ENCODE measurements at places on chromosomes 7 and 10. TPM values are rescaled to one million over a fixed set of nuclear protein-coding genes. Genes with fewer than 3 reads are reported as not detected.

DNA sequence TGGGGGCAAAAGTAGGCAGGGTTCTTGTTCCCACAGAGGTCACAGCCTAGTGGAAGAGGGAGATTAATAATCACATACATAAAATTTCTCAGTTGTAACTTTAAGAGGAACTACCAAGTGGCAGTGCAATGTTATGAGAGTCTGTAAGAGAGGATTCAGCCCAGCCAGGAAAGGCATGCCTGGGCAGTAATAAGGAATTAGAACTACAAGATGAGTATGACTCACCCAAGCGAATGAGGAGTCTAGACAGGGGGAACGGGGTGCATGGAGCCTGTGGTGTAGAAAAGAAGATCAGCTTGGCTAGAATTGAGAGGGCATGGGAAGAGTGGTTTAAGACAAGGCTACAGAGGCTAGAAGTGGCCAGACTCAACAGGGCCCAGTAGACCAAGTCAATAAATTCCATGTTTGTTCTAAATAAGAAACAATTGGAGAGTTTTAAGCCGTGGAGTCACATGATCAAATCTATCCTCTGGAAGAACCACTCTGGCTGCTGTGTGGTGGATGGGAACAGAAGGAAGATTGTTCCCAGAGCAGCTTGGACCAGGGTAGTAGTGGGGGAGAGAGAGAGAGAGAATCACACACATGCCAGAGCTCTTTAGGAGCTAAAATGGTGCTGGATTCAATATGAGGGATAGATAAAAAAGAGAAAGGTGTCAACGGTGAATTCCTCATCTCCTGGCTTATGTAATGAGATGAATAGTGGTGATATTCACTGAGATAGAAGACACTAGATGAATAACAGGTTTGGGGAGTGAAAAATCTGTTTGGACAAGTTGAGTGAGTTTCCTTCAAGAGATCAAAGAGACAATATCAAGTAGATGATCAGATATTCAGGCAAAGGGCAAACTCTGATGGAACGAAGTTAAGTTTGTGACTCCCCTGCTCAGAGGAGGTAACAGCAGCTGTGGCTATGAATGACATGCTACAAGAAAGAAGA lies 265.1 kb downstream of the FGFR2 start:
- no peak overlapping the region for H3K4me3 ChIP-seq
- peaks cover 5% of the 10 kb centered on the region for H3K4me1 ChIP-seq
- no peaks in the 10 kb centered on the region for H3K27me3 ChIP-seq
- no peak overlapping the region for H3K27ac ChIP-seq
- no peaks in the 10 kb centered on the region for H3K36me3 ChIP-seq

GPR22 gene
- not detected for total RNA-seq

FAM25C gene
- not detected for total RNA-seq

DNA sequence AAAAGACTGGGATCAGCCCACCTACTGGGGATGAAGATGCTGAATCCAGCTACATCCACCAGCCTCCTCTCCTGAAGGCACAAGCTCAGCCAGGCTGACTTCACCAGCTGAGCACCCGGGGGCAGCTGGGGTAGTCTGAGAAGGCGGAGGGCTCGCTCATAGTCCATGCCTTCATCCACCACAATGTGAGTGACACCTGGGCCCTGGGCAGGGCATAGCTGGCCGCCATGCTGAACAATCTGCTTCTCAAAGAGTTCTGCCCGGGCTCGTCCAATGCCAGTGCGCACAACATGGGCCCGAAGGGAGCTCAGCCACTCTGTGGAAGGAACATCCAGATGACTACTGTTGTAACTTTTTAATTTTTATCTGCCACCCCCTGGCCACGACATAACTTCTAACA lies 2.2 kb downstream of the POLL start:
- no peak overlapping the region for H3K27ac ChIP-seq
- H3K4me1 ChIP-seq: peaks cover 4% of the 10 kb centered on the region
- H3K27me3 ChIP-seq: no peaks in the 10 kb centered on the region
- H3K36me3 ChIP-seq: peaks cover 17% of the 10 kb centered on the region

- H3K36me3 ChIP-seq: no peaks in the 10 kb centered on the region
- no peak overlapping the region for H3K27ac ChIP-seq
- no peaks in the 10 kb centered on the region for H3K27me3 ChIP-seq
- no peaks in the 10 kb centered on the region for H3K4me1 ChIP-seq
- DNase-seq: no peak
Observed at GRCh38 chr10:80437227-80437626, 16.9 kb upstream of the TSPAN14 start.

DNA sequence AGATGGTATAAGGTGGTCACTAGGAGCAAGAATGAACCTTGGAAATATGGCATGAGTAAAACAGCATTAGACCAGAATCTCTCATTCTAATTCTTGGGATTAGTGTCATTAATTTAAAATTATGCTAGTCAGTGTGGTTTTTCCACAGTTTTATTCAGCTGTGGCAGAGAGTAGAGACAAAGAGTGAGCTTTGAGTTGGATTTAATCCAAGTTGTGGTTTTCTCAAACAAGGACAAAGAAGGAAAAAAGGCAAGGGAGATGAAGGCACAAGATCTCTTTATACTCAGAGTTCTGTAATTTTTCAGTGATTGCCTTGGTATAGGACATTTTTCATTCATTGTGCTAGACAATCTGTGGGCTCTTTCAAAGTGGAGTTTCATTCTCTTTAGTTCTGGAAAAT lies 28.2 kb upstream of the AKAP9 start:
- no peaks in the 10 kb centered on the region for H3K27me3 ChIP-seq
- no peak for DNase-seq
- no peak overlapping the region for H3K27ac ChIP-seq

DNA sequence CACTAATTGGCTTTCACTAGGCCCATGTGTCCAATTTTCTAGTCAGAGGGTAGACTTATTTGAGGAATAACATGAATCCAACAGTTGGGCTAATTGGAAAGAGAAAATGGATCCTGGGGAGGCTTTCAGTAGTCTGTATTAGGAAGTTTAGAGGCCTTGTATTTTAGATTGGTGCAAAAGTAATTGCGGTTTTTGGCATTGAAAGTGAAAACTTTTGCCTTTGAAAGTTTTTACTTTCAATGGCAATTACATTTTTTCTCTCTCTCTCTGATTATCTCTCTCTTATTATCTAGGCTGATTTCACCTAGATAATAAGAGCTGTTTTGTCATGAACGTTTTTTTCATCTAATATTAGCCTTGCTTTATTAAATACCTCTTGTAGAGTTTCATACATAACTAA lies 981.7 kb downstream of the REEP3 start:
- no peaks in the 10 kb centered on the region for H3K27me3 ChIP-seq
- DNase-seq: no peak
- H3K4me1 ChIP-seq: no peaks in the 10 kb centered on the region
- H3K27ac ChIP-seq: no peak overlapping the region

OR6V1 gene
- not detected for total RNA-seq

GRCh38 chr10:84545651-84546050 lies 217.3 kb downstream of the CCSER2 start:
- no peak for DNase-seq
- H3K27me3 ChIP-seq: no peaks in the 10 kb centered on the region
- H3K27ac ChIP-seq: no peak overlapping the region

DNA sequence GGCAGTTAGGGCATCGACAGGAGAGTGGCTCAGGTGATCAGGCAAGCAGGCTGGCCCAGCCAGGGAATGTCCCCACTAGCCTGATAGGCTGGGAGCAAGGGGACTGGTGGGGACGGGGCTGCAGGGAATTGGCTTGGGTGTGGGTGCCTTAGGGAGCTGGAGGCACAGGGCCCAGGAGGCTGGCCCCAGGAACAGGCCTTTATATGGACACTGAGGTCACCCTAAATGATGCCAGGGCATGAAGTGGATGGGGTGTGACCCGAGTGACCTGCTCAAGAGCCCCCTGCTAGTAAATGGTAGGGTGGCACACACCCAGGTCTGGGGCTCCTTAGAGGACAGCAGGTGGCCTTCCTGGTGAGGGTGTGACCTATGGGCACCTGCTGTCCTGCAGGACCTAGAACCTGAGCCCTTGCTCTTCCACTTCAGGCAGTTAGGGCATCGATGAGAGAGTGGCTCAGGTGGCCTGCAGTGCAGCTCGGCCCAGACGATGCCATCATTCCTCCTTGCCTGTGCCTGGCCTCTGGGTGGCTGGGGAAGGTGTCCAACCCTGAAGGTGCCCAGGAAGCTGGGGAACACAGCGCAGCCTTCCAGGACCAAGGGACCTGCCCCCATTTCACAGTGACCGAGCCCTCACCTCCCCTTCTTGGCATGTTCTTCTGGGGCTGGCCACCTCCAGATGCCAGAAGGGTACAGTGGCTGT lies 51.7 kb upstream of the LEP start:
- H3K4me1 ChIP-seq: no peaks in the 10 kb centered on the region
- no peaks in the 10 kb centered on the region for H3K27me3 ChIP-seq
- H3K4me3 ChIP-seq: no peak overlapping the region
- no peak overlapping the region for H3K27ac ChIP-seq
- H3K36me3 ChIP-seq: no peaks in the 10 kb centered on the region
- DNase-seq: no peak

- no peak for DNase-seq
- no peaks in the 10 kb centered on the region for H3K36me3 ChIP-seq
- H3K4me1 ChIP-seq: no peaks in the 10 kb centered on the region
- H3K4me3 ChIP-seq: no peak overlapping the region
- H3K27me3 ChIP-seq: no peaks in the 10 kb centered on the region
Observed at GRCh38 chr7:54712820-54713219, 46.2 kb downstream of the SEC61G start.

DNA sequence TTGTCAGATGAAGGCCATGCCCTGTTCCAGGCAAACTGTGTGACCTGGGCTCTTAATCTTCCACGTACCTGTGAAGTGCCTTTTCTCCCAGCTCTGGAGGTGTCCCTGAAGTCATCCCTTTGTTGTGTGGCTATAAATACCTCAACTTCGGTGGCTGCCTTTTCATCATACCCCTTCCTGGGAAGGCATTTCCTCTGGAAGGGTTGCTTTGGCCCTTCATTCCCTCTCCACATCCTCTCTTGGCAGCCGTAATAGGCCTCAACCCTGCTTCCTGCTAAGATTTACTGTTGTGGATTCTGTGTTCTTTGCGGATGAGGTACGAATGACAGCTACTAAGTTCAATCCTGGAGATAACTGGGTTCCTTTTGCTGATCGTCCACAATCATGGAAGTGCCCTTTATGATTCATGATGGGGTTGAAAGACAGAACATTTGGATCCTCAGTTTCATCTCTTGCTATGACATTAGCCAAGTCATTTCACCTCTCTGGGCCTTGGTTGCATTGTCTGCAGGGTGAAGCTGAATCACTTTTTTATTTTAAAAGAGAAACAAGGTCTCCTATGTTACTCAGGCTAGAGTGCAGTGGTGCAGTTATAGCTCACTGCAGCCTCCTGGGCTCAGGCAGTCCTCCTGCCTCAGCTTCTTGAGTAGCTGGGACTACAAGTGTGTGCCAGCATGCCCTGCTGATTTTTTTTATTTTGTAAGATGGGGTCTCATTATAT lies 23.6 kb downstream of the FKBP6 start:
- no peak for DNase-seq
- H3K27me3 ChIP-seq: no peaks in the 10 kb centered on the region
- no peaks in the 10 kb centered on the region for H3K36me3 ChIP-seq
- no peaks in the 10 kb centered on the region for H3K4me1 ChIP-seq
- no peak overlapping the region for H3K4me3 ChIP-seq

CFAP46 gene
- 4.8 TPM for total RNA-seq

GRCh38 chr7:112994656-112995055 lies 92.0 kb downstream of the GPR85 start:
- no peaks in the 10 kb centered on the region for H3K4me1 ChIP-seq
- no peaks in the 10 kb centered on the region for H3K27me3 ChIP-seq
- no peak overlapping the region for H3K4me3 ChIP-seq
- DNase-seq: no peak
- H3K36me3 ChIP-seq: no peaks in the 10 kb centered on the region
- no peak overlapping the region for H3K27ac ChIP-seq

- no peaks in the 10 kb centered on the region for H3K4me1 ChIP-seq
- H3K4me3 ChIP-seq: no peak overlapping the region
- peak; percentile 1 for DNase-seq
- H3K27ac ChIP-seq: no peak overlapping the region
- H3K36me3 ChIP-seq: no peaks in the 10 kb centered on the region
- H3K27me3 ChIP-seq: no peaks in the 10 kb centered on the region
Observed at GRCh38 chr7:46207931-46208634, 287.0 kb upstream of the IGFBP3 start.

GRCh38 chr7:111872450-111873325 lies 310.4 kb upstream of the IMMP2L start:
- DNase-seq: no peak
- H3K4me1 ChIP-seq: peaks cover 14% of the 10 kb centered on the region
- no peak overlapping the region for H3K4me3 ChIP-seq
- H3K27me3 ChIP-seq: no peaks in the 10 kb centered on the region

DNA sequence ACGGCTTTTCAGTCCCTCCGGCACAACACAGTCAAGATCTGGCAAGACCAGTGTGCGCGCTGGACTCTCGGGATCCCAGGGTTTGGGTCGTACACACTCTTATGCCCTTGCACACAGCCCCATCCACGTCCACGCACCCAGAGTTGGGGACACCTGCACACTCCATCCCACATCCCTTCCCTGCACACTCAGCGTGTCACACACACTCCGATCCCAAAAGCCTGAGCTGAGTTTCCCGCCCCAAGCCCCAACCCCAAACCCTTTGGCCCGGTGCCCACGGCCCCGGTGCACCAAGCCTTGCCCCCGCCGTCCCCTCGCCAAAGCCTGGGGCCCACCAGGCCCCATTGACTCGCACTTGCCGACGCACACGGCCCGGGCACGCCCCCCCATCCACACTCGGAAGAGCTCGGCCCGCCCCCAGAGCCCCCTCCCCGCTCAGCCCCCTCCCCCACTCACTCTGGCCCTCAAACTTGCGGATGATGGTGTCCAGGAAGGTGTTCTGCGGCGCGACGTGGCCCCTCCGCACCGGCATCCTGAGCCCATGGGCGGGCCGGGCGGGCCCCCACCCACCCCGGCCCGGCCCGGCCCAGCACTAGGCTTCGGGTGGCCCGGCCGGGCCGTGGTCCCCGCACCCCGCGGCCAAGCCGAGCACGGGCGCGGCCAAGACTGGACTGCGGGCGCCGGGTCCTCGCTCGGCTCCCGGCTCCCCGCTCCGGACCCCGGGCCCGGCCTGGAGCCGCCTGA lies 567 bp downstream of the KCNH2 start:
- H3K36me3 ChIP-seq: no peaks in the 10 kb centered on the region
- H3K4me1 ChIP-seq: peaks cover 36% of the 10 kb centered on the region
- peaks cover 31% of the 10 kb centered on the region for H3K27me3 ChIP-seq
- no peak overlapping the region for H3K27ac ChIP-seq
- DNase-seq: no peak

- DNase-seq: peak; percentile 47
- H3K4me3 ChIP-seq: no peak within 1 kb of the TSS
- H3K4me1 ChIP-seq: peaks cover 40% of the 10 kb centered on the region
- H3K27me3 ChIP-seq: no peaks in the 10 kb centered on the region
Observed at GRCh38 chr10:86958116-86958900, at the start of gene SNCG. Gene SNCG, plus strand, starts transcription at chr10:86958599. Its CDS starts 99 bp downstream, at chr10:86958698.

GRCh38 chr10:69650589-69651261 lies 20.7 kb downstream of the FAM241B start:
- no peaks in the 10 kb centered on the region for H3K4me1 ChIP-seq
- no peaks in the 10 kb centered on the region for H3K27me3 ChIP-seq
- no peak overlapping the region for H3K4me3 ChIP-seq
- no peak for DNase-seq

UCN3 gene
- not detected for total RNA-seq

NOS3 gene
- total RNA-seq: 4.4 TPM

Data from H1 (cell line).